ENCODE measurements at places on chromosomes 3 and 15. TPM values are rescaled to one million over a fixed set of nuclear protein-coding genes. Genes with fewer than 3 reads are reported as not detected.
A peak's percentile ranks its signal among the peaks of the same experiment; 100 is the strongest.

DNA sequence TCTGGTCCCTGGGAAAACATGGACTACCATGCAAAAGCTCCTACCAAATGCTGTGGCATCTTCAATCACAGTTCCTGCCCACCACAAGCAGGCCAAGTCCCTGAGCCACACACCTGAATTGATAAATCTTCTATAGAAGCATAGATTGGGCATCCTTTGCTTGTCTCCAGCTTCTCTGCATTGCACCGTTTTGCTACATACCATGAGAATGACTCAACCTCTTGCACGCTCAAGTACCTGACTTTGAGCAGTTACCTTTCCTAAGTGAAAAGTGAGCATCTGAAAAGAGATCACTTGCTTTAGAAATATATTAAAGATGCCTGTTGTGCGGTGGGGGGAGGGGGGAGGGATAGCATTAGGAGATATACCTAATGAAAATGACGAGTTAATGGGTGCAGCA is 31.3 kb downstream of the GATM start:
- no peak for DNase-seq

DNA sequence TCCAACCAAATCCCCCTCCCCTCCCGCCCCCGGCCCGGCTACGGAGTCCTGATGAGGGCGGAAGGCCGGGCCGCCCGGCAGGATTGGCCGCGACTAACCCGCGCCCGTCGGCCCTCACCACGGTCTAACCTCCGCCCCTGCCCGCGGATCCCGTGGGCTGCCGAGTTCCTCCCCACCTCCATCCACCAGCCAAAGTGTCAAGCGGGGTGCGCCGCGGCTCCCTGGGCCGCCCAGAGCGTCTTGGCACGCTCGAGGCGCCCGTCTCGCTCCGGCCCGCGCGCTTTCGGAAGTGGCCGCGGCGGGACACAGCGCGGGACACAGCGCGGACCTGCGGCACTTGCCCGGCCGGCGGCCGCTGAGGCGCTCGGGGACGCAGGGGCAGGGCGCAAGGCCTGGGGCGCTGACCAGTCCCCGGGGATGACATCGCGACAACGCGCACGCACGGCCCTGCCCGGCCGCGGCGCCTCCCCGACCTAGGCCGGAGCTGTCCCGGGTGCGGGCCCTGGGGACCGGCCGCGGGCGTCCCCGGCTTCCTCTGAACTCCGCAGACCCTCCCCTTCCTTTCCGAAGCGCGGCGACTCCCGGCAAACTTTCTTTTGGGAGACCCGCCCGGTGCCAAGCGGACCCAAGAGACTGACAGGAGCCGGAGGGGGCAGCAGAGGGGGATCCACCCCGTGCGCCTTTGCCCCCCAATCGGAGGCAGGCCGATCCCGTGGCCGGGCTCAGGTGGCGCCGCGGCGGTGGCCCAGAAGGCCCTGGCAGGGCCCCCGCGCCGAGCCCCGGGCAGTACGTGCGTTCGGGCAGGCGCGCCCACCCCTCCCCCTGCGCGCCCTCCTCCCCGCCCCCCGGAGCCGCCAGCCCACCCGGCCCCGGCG is 112.8 kb upstream of the ICE2 start:
- peak; percentile 58 for DNase-seq

GRCh38 chr15:74845208-74845568 is 2.2 kb upstream of the ULK3 start:
- no peak for DNase-seq

COL8A1 gene
- total RNA-seq = 653 TPM

GCNT3 gene
- total RNA-seq = not detected
